Stimulated activated CD4-positive, alpha-beta T cell treated with anti-CD3 and anti-CD28 coated beads, Interleukin-2, amount 100 ng/mL, for 4 hours (primary cell): ENCODE measurements at places on chromosomes 2 and 18.

GRCh38 chr2:101375653-101376052 is 11.7 kb downstream of the CREG2 start:
- DNase-seq: no peak

GRCh38 chr2:144412709-144413108 is 107.2 kb downstream of the ZEB2 start:
- no peak for DNase-seq

GRCh38 chr2:45606796-45607195 is 4.3 kb downstream of the SRBD1 start:
- no peak for DNase-seq

- DNase-seq: no peak
Measured at GRCh38 chr2:177123048-177123447, 89.5 kb upstream of the HNRNPA3 start.

DNA sequence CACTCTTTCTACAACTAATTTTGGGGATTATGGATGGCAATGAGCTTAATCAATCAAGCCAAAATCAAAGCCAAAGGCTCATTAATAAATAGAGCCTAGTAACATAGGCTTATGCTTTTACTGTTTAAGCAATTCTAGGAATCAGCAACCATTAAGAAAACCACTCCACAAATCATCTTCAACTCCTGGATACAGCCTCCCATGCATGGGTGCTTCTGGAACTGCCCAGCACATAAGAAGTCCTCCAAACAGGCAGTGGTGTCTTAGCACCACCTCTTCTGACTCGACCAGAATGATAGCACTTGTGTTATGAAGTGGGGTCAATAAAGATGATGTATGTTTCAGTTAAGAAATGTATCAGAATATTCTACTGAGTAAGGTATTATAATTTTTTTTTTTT is 104.4 kb upstream of the SERPINE2 start:
- DNase-seq: no peak

DNA sequence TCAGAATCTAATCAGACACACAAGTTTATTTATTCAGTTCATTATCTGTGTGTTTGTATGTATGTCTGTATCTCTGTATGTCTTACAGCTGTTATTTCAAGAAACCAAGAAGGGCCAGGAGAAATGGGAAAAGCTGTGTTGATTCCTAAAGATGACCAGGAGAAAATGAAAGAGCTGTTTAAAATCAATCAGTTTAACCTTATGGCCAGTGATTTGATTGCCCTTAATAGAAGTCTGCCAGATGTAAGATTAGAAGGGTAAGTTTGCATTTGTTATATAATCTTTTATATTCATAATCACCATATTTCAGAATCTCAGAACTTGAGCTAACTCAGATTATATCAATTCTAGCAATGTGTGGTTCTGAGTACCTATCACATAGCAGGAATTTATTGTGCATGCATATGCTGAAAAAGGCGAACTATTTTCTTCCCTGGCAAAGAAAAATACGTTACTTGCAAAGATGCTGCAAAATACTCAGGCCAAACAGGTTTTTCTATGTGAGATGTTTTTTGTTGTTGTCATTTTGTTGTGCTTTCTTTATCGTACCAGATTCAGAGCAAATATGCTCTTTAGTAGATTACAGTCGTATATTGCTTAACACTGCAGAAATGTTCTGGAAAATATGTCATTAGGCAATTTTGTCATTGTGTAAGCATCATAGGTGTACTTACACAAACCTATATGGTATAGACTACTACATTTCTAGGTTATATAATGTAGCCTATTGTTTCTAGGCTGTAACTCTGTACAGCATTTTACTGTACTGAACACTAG is 268.7 kb downstream of the GALNT13 start:
- DNase-seq: no peak

- DNase-seq: no peak
Measured at GRCh38 chr2:47869859-47870595, 36.3 kb downstream of the FBXO11 start.

DNA sequence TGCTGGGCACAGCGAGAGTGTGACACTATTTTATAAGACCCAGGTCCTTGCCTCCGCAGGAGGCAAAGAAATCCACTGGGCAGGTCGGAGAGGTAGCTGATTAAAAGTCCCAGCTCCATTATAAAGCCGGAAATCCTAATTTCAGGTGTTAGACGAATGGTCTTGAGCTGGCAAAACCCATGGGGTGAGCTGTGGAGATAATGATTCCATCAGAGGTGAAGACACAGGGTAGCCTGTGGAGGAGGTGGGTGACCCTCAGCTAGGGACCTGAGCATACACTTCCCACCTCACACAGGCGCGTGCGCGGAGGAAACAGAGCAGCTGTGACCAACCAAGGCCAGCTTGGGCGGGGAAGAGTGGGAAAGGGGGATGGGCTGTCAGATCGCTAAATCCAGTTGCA is 201.7 kb upstream of the CXCR4 start:
- no peak for DNase-seq

GRCh38 chr2:160157861-160158829 is 41.9 kb downstream of the ITGB6 start:
- no peak for DNase-seq

DNA sequence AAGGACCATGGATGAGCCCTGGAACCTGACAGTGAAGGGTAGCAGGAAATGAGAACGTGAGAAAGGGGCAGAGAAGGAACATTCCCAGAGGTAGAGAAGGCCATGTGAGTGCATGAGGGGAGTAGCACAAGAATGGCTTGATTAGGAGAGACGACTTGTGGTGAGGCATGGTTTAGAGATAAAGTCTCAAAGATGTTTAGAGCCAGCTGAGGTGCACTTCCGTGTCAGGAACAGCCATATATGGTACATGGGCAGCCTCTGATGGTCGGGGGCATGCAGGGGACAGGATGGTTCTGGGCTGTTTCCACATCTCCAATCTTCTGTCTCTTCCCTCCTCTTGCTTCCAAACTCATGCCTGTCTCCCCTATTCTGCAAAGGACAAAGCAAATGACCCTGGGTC is 28.8 kb upstream of the EFEMP1 start:
- DNase-seq: no peak

DNA sequence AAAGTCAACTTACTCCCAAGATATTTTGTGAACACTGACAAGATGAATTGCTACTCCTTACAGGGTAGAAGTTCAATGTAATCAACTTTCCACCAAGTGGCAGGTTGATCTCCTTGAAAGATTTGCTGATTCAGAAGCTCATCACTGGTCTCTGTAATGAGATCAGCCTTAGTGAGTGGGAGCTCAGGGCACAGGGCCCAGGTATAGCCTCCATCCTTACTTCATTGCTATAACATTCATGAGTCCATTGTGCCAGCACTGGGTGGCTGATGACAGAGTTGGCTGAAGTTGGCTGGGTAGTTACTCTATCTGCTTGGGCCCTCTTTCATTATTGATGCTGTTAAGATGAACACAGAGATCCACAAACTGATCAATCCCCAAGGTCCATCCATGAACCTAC is 379.0 kb downstream of the IRS1 start:
- DNase-seq: no peak

- DNase-seq: no peak
Measured at GRCh38 chr2:66869076-66869475, 434.2 kb downstream of the MEIS1 start.

DNA sequence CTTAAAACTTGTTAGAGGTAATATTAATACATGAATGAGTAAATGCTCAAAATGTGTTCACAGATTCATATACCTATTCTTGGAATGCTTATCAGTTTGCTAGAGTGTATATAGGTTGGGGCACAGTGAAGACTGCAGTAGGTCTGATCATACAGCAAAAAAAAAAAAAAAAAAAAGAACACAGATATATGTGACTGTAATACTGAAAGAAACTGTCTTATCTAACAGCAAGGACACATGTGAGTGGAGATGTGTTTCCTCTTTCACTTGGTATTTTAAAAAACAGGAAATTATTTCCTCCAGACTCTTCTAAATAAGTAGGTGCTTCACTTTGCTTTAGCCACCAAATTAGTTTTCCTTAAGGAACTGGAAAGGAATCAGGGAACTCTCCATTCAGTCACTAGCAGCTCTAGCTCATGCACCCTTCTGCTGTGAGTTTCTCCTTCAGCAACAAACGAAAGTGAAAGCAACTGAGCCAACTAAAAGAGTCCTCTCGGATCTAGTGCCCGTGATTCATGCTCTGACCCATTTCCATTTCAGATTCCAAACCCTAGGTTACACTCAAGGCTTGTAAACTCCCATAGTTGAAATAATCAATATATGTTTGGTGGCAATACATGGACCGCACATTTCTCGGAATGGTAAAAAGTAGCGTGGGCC is 98.5 kb downstream of the DSEL start:
- peak; percentile 13 for DNase-seq

- DNase-seq: no peak
Measured at GRCh38 chr2:46653539-46653938, 174.2 kb downstream of the TMEM247 start.

DNA sequence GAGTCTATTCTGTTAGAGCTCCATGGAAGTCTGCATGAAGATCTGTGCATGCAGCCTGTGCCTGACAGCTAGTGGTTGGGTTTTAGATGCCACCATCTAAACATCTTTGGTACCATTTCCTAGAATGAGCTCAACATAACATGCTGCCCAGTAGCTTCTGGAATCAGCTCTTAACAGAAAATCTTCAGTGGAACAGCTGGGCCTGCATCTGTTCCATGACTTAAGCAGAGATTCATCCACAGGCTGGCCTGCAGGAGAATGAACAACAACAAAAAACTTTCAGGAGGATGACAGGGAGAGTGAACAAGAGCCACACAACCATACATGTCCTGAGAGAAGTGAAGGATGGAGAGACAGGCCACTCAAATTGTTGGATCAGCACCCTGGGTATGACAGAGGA is 316.6 kb downstream of the RDH14 start:
- no peak for DNase-seq

DNA sequence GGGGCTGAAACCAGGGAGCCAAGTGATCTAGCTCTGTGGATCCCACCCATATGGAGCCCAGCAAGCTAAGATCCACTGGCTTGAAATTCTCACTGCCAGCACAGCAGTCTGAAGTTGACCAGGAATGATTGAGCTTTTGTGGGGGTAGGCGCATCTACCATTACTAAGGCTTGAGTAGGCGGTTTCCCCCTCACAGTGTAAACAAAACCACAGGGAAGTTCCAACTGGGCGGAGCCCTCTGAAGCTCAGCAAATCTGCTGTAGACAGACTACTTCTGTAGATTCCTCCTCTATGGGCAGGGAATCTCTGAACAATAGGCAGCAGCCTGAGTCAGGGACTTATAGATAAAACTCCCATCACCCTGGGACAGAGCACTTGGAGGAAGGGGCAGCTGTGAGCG is 96.7 kb downstream of the CCDC148 start:
- no peak for DNase-seq

DNA sequence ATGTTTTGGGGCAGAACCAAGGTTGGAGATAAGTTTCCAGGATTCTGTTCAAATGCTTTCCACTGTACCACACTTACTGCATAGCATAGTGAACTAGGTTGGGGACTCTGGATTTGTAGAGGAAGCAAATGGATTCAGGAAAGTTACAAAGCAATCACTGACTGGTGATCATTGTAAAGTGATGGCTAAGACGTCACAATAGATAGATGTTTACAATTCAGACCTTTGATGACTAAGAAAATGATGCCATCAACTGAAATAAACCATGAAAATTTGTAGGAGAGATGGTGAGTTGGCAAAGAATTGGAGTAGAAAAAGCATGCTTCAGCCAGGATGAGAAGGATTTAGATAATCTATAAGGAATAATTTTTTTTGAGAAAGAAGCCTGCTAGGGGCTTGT is 178.0 kb downstream of the UBE2E3 start:
- DNase-seq: no peak

DNA sequence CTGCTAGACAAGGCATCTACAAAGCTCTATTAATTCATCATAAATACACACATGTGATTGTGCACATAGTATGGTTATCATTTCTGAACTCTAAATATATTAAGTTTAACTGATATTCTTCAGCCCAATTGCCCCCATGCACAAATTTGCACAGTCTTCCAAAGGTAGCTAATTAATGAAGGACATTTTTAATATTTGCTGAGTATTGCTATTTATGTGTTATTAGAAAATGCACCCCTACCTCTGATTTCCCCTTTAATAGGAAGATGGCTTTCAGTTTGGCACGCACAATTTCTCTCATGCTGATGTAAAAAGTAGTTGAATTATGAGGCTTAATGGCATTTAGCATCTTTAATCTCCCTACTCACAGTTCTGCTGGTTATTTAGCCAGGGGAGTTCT is 242.1 kb downstream of the DCC start:
- no peak for DNase-seq

DNA sequence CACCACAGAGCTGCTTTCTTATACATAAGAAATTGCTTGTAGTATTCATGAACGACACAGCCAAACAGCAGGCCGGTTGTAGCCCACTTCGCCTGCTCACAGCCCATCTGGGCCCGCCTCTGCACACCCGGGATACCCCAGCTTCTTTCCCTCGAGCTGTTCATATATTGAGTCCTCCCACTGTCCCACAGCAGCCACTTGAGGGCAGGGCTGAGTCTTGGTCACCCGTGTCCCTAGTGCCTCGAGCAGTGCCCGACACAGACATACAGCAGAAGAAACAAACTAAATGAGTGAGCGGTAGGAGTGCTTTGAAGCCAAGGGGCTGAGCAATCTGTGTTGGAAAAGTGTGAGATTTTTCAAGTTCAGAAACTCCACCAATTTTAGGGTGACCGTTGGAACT is 251.4 kb downstream of the KLHL29 start:
- no peak for DNase-seq

- DNase-seq: no peak
Measured at GRCh38 chr2:47243596-47244323, 88.7 kb upstream of the STPG4 start.

DNA sequence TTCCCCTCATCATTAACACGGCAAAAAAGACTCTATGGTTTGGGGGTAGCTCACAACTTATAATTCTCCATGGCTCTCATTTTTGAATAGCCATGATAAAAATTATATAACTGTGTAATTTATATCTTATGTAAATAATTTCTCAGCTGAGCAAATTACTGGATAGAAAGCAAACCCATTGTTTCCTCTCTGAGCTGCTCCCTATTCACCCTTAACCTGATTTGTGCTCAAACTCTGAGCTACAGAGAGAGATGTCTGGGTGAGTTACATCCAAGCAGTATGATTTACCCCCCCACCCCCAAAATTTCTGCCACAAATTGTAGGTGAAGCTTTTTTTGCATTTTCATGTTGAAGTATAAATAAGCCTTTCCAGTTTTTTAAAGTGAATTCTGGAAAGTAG is 123.7 kb downstream of the TFCP2L1 start:
- DNase-seq: no peak

GRCh38 chr2:238346544-238346943 is 26.2 kb downstream of the TRAF3IP1 start:
- DNase-seq: no peak

- DNase-seq: no peak
Measured at GRCh38 chr18:74215863-74216262, 67.5 kb downstream of the TIMM21 start.
